CD4-positive, CD25-positive, alpha-beta regulatory T cell (primary cell): ENCODE measurements at places on chromosomes 7 and 10. TPM values are rescaled to one million over a fixed set of nuclear protein-coding genes. Genes with fewer than 3 reads are reported as not detected.

DNA sequence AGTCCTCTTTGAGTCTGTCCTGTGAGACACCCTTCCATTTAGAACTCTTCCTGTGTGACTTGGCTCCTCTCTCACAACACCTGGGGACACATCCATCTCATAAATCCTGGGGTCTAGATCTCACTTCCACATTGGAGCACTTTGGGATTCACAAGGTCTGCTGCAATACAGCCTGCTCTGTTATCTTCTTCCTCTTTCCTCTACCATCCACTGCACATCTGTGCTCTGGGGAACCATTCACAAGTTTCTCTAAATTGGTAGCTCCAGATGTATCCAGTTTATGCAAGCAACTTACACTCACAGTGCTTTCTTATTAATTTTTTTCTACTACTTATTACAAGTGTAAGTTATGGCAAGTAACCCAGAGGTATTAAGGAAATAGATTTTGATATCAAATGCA, 5.5 kb upstream of the FIGNL1 start:
- no peaks in the 10 kb centered on the region for H3K36me3 ChIP-seq
- no peak overlapping the region for H3K27ac ChIP-seq
- peaks cover 3% of the 10 kb centered on the region for H3K27me3 ChIP-seq
- DNase-seq = no peak
- no peak overlapping the region for H3K4me3 ChIP-seq
- peaks cover 8% of the 10 kb centered on the region for H3K4me1 ChIP-seq

- no peak overlapping the region for H3K4me3 ChIP-seq
- no peaks in the 10 kb centered on the region for H3K4me1 ChIP-seq
- DNase-seq = no peak
- H3K36me3 ChIP-seq = no peaks in the 10 kb centered on the region
Observed at GRCh38 chr10:88440541-88440940, 142.6 kb downstream of the RNLS start.

- no peak for DNase-seq
- peak overlapping the region; percentile 48 for H3K4me3 ChIP-seq
- H3K27ac ChIP-seq = peak overlapping the region; percentile 55
- no peaks in the 10 kb centered on the region for H3K36me3 ChIP-seq
- peaks cover 22% of the 10 kb centered on the region for H3K4me1 ChIP-seq
- H3K27me3 ChIP-seq = no peaks in the 10 kb centered on the region
Observed at GRCh38 chr7:75637854-75638593, 100.7 kb downstream of the HIP1 start.

DNA sequence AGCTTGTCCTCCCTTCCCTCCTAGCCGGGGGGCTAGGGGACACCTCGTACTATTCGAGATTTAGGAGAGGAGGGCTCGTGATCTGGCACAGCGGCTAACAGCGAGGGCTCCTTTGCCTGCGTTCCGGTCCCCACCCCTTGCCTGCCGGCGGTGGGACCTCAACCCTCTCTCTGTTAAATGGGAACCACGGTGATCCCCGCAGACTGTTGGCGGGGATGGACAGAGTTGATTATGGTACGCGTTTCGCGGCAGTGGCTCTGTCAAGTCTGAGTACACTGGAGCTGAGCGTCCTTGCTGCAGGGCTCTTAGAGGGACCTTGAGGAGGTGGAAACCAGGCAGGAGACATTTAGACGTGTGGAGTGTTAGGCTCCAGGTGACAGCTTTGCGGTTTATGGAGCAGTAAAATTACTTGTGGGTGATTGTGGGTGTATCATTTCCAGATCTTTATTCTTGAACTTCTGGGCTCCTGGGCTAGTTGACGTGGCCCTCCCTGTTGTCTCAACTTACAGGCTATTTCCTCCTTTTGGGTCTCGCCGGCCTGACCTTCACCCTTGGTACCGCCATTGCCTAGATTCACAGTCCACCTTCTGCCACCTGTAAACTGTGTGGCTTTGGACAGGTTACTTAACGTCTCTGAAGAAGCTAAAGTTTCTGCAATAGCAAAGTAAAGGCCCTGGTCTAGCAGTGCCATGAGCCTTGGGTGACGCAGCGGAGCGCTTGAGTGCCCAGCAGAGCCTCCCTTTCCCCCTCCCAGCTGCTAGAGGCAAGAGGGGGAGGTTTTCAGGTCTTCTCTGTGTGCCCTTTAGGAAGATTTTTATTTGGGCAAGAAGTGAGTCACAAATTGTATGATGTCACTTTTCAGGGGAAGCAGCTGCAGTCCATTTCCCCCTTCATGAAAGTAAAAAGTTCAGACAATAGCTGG, 739 bp downstream of the CASP7 start:
- peaks cover 26% of the 10 kb centered on the region for H3K4me1 ChIP-seq
- H3K27me3 ChIP-seq = no peaks in the 10 kb centered on the region
- no peak for DNase-seq
- H3K4me3 ChIP-seq = peak overlapping the region; percentile 85

- DNase-seq = no peak
- no peaks in the 10 kb centered on the region for H3K27me3 ChIP-seq
- no peaks in the 10 kb centered on the region for H3K4me1 ChIP-seq
Observed at GRCh38 chr10:117421985-117422384, 46.7 kb upstream of the PDZD8 start.

DNA sequence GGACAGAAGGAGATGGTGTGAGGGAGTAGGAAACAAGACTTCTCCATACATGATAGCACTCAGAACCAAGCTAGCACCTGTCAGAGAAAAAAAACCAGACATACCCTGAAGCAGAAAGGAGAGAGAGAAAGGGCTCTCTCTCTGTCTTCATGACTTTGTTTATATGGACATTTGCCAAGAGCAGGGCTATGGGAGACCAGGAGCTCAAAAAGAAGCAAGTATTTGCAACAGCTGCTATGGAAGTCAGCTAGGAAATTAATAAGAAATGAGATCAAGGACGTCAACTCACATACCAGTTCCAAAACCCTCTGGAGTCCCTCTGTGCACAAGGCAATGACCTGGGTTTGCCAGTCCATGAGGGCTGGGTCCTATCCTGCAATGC, 111.6 kb downstream of the SGMS1 start:
- H3K27ac ChIP-seq = peak overlapping the region; percentile 68
- no peaks in the 10 kb centered on the region for H3K27me3 ChIP-seq
- H3K4me3 ChIP-seq = peak overlapping the region; percentile 73
- peaks cover 62% of the 10 kb centered on the region for H3K4me1 ChIP-seq

DNA sequence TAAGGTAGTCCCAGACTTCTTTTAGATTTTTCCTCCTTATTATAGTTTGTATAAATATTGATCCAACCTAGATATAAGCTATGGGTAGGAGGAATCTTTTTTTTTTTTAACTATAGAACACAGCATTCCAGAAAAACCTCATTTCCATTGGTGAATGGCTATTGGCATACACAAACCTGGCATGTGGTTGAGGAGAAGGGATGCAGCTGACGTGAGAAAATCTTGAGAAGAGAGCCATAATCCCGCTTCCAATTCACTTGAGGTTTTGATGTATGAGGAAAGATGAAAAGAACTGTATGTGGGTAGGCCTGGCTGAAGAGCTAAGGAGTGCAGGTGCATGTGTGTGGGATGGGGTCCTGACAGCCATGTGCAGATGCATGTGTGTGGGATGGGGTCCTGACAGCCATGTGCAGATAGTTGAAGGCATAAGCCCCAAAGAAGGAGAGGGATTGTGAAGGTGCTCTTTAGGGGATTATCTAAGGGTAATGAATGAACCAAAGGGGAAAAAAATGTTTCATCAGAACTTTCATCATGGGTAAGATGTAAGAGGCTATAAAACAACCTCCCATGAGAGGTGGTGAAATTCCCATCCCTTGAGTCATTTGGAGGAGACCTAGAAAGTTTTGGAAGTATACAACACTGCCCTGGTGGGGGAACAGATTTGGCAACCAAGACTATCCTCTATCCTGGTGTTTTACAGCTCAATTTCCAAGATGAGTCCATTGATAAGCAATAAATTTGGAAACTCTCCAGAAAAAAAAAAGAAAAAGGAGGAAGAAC, 3.8 kb upstream of the PKD2L1 start:
- H3K27ac ChIP-seq = no peak overlapping the region
- no peaks in the 10 kb centered on the region for H3K27me3 ChIP-seq
- no peak for DNase-seq
- no peaks in the 10 kb centered on the region for H3K36me3 ChIP-seq
- no peaks in the 10 kb centered on the region for H3K4me1 ChIP-seq
- no peak overlapping the region for H3K4me3 ChIP-seq

DNA sequence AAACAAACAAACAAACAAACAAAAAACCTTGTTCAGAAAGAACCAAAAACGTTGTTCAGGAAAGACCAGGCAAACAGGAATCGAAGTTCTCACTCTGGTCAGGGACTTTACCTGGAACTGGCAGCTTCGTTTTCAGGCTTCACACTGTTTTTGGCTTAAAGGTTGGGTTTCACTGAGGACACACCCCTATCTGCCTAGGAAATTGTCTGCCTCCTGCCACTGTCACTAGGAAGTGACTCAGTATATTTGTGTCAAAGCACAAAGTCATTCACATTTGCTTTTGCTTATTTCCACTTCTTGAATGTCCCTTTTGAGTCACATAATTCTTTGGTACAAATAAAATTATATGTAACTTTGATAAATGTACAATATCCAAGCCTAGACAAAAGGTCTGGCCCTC, 37.9 kb downstream of the PNLIPRP3 start:
- no peaks in the 10 kb centered on the region for H3K4me1 ChIP-seq
- no peak overlapping the region for H3K27ac ChIP-seq
- H3K36me3 ChIP-seq = no peaks in the 10 kb centered on the region
- no peak overlapping the region for H3K4me3 ChIP-seq
- no peak for DNase-seq

GRCh38 chr7:70494225-70495032, 637.5 kb upstream of the GALNT17 start:
- H3K27me3 ChIP-seq = no peaks in the 10 kb centered on the region
- H3K4me1 ChIP-seq = no peaks in the 10 kb centered on the region
- no peaks in the 10 kb centered on the region for H3K36me3 ChIP-seq
- no peak overlapping the region for H3K4me3 ChIP-seq
- H3K27ac ChIP-seq = no peak overlapping the region

DNA sequence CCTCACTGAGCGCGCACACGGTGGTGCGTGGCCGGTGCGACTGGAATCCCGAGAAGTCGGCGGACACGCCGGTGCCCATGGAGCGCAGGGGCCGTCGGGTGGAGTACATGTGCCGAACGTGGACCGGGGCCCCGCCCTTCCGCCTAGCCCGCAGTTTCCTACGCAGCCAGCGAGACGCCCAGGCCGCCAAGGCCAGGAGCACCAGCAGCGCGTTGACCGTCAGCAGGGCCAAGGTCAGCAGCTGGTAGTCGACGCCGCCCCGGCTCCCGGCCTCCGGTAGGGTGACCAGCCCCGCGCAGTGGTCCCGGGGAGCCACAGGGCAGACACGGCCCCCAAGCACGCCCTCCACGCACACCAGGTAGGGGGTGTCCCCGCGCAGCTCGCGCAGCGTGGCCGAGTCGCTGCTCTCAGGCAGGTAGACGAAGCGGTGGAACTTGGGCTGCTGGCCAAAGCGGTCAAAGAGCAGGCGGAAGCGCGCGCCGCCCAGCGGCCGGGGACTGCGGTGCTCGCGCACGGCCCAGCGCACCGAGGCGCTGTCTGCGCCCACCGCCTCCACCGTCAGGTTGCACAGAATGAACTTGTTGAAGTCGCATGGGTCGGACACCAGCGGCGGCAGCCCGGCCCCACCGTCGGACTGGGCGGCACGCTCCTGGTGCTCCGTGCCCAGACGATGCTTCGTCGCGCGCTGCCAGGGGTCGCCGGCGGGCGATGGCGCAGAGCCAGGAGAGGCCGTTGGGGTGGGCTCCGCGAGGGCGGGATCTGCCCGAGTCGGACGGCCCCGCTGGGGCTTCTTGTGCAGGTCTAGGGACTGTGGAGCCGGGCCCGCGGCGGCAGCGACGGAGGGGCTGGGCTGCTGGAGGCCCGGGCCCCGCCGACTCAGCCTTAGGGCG, 2.2 kb downstream of the TRIL start:
- H3K27ac ChIP-seq = no peak overlapping the region
- no peaks in the 10 kb centered on the region for H3K36me3 ChIP-seq
- peaks cover 10% of the 10 kb centered on the region for H3K27me3 ChIP-seq
- no peak overlapping the region for H3K4me3 ChIP-seq

GRCh38 chr10:132891368-132891767, 51.0 kb downstream of the CFAP46 start:
- H3K4me1 ChIP-seq = no peaks in the 10 kb centered on the region
- H3K36me3 ChIP-seq = no peaks in the 10 kb centered on the region
- H3K27me3 ChIP-seq = peaks cover 2% of the 10 kb centered on the region
- DNase-seq = no peak
- no peak overlapping the region for H3K4me3 ChIP-seq

DNA sequence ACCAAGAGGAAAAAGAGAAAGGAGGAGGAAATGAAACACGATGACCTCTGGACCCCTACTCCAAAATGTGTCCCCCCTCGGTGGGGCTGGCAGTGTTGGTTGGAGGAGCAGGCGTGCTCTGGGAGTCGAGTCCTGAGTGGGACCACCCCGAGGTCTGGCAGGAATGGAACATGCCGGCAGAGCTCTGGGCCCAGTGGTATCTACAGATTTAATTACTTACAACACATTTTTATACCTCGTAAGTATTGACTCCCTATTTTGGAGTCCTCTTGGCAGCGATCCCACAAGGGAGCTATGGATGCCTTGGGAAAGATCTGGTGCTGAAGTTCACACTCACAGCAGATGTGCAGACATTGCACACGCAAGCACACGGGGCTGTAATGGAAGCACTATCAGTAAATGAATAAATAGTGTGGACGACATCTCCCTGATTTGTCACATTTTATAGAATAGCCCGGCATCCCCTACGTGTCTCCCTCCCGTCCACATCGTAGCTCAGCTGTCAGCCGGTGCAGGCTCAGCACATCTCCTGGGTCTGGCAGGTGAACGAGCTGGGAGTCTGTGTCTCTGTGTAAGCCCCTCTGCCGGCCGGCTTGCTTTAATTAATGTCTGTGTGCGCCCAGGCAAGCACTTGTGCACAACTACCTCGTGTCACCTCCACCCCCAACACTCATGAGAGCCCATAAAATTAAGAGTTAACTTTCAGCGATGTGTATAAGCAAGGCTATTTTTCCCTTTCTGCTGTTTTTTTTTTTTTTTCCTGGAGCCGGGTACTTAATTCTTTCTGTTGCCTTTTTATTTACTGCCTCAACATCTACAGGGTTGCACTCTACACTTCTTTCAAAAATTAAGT, 603.2 kb downstream of the LRMDA start:
- no peak overlapping the region for H3K4me3 ChIP-seq
- H3K36me3 ChIP-seq = no peaks in the 10 kb centered on the region
- H3K27me3 ChIP-seq = no peaks in the 10 kb centered on the region
- no peak overlapping the region for H3K27ac ChIP-seq
- no peaks in the 10 kb centered on the region for H3K4me1 ChIP-seq

GRCh38 chr7:24703296-24703695, 54.0 kb downstream of the GSDME start:
- no peaks in the 10 kb centered on the region for H3K36me3 ChIP-seq
- no peak for DNase-seq
- H3K27me3 ChIP-seq = no peaks in the 10 kb centered on the region

DNA sequence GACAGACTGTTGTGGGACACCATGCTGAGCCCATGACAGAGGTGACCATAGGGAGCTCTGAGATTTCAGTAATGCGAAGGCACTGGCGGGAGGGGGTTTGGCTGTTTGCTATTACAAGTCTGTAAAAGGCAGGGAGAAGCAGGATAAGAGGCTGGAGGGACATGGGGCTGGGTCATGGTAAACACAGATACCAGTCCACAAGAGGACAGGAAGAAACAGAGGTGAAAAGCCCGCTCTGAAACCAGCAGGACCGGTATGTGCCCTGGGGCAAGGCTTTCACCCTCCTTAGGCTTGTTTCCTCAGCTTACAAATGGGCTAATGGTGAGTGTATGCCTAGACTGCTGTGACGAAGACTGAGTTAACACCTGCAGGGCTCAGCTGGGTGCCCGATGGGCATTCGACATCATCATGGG, 34.1 kb downstream of the ANXA11 start:
- no peak for DNase-seq
- H3K4me1 ChIP-seq = peaks cover 7% of the 10 kb centered on the region
- H3K27ac ChIP-seq = no peak overlapping the region
- H3K27me3 ChIP-seq = no peaks in the 10 kb centered on the region

GALNT17 gene
- total RNA-seq = not detected

FAM241B gene
- total RNA-seq = 9.7 TPM

CFAP58 gene
- not detected for total RNA-seq

UNCX gene
- not detected for total RNA-seq

TRRAP gene
- total RNA-seq = 66.5 TPM
